ENCODE measurements at places on chromosomes 6 and 20.
A peak's percentile ranks its signal among the peaks of the same experiment; 100 is the strongest.

DNA sequence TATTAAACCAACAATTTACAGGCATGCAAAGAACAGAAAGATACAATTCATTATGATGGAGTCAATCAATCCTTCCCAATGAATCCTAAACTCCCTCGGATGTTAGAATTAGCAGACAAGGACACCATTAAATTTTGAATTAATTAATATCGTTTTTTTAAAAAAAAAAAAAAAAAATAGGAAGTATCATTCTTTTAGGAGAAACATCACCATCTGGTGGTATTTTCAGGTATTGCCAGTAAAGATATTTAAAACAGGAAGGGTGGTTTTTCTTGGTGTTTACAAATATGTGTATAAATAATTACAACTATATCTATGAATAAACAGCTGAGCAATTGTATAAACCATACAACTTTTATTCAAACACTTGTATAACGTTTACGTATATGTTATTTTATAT lies 564.4 kb downstream of the HAO1 start:
- DNase-seq, result peak; percentile 30

GRCh38 chr6:111031151-111031550 lies 49.3 kb downstream of the RPF2 start:
- no peak for DNase-seq

DNA sequence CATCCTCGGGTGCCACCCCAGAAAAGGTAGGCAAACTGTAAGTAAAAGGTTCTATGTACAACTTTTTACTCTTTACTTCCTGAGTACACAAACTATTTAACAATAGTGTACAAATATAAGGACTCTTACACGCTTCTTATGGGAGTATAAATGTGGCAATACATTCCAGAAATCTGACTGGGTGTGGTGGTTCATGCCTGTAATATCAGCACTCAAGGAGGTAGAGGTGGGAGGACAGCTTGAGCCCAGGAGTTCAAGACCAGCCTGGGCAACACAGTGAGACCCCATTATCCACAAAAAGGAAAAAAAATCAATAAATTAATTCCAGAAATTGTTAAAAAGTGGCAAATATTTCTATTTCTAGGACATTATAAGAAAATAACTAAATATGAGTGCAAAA lies 48.9 kb downstream of the PIGU start:
- no peak for DNase-seq

- DNase-seq, result no peak
These were observed 1.8 kb downstream of the ENTPD6 start for GRCh38 chr20:25197183-25197869.

GRCh38 chr6:53924277-53924676 lies 129.5 kb downstream of the LRRC1 start:
- DNase-seq, result no peak

- DNase-seq, result peak; percentile 65
These were observed 18.6 kb downstream of the TREML2 start for GRCh38 chr6:41182069-41183034.

Measured in renal cortical epithelial cell (primary cell).